ENCODE measurements at places on chromosomes 11 and 22. TPM values are rescaled to one million over a fixed set of nuclear protein-coding genes. Genes with fewer than 3 reads are reported as not detected.

DNA sequence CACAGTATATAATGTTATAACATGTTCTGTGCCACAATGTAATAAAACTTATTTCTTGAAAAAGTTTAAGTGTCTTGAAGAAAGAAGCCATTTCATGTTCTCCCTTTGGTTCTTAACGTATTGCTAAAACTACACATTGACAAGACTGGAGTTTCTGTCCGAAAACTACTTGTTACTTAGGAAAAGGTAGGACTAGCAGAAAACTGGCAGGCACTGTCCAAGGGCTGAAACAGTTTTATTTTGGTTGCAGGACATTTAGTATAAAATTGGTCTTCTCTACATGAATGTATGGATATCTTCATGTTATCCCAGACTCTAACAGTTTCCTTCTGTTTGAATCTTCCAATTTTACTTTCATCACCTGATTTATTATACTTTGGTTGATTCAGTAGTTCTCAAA is 1027.1 kb downstream of the LRRC4C start:
- no peak for DNase-seq

GRCh38 chr11:45098929-45099328 is 47.5 kb upstream of the PRDM11 start:
- no peak for DNase-seq

Gene ANAPC15
- polyA plus RNA-seq: 30.8 TPM

DNA sequence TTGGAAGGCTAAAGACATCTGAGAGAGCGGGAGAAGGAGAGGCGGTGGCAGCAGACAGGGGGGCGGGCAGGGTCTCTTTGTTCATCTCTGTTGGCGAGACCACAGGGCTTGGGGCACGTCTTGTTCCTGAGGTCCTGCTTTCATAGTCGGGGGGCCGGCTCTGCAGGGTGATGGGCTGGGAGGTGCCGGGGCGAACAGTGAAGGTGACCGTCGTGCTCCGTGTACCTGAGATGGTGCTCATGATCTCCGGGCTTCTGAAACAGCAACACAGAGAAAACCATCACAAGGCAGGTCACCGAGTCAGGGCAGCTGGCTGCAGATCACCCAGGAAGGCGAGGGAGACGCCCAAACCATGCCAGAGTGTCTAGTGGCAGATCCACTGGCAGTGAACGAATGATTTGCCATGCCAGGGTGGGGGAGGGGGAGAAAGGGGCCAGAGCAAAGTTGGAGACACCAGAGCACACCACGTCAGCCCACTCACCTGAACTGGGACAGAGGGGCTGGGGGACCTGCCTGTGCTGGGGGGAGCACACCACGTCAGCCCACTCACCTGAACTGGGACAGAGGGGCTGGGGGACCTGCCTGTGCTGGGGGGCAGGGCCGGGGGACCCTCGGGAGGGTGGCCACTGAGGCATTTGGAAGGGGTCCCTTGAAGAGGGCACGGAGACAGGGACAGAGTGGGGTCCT is 75.0 kb downstream of the CTTN start:
- DNase-seq: no peak

DNA sequence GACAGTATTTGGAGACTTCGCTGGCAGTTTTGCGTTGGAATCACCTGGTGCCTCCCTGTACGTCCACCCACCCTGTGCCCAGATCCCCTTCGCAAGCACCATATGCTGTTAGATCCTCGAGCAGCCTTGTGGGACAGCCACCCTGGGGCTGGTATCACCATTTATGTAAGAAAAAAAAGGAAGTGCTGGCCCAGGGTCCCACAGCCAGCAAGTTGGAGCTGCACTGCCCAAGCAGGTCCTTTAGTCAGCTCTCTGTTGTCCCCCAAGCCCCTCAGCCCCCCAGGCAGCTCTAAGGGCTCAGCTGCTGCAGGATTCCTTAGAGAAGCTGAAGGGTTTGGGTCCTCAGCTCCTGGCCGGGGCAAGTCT is 80.3 kb downstream of the FBLN1 start:
- DNase-seq: no peak

- no peak for DNase-seq
Measured at GRCh38 chr11:64138398-64138797, 27.5 kb downstream of the MACROD1 start.

Gene OR5AS1
- 0.01 TPM for polyA plus RNA-seq

DNA sequence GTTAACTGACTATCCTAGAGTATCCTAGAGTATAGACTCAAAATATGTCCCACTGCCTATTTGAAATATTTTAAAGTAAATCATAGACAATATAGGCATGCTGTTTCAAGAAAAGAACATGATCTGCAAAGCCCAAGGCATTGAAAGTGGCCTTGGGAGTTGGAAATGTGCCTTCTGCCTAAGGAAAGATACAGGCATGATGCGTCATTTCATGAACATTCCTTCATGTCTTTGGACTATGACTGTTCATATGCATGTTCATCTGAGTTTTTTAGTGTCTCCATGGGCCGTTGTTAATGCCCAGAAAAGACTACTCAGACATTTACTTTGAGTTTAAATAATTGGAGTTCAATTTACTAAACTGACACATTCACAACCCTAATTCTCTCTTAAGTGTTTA is 69.7 kb upstream of the PRDM11 start:
- DNase-seq: no peak

Gene FJX1
- polyA plus RNA-seq: 6.0 TPM

DNA sequence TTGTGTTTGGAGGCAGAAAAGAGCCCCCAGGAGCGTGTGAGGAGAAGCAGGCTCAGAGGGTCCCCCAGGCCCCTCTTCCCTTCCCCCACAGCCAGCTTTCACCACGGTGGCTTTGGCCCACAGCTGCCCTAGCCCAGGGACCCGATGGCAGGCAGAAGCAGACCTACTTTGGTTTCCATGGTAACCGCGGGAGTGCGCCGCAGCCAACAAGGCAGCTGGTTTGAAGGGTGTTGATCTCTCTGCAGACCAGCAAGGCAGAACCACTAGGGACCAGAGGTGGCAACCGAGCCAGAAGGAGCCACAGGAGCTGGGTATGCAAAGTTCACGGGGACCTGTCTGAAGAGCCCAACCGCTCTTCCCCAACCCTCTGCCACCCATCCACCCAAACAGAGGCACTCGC is 69.4 kb downstream of the BUD13 start:
- DNase-seq: no peak

- no peak for DNase-seq
Measured at GRCh38 chr11:34926101-34926830, 9.8 kb downstream of the PDHX start.

DNA sequence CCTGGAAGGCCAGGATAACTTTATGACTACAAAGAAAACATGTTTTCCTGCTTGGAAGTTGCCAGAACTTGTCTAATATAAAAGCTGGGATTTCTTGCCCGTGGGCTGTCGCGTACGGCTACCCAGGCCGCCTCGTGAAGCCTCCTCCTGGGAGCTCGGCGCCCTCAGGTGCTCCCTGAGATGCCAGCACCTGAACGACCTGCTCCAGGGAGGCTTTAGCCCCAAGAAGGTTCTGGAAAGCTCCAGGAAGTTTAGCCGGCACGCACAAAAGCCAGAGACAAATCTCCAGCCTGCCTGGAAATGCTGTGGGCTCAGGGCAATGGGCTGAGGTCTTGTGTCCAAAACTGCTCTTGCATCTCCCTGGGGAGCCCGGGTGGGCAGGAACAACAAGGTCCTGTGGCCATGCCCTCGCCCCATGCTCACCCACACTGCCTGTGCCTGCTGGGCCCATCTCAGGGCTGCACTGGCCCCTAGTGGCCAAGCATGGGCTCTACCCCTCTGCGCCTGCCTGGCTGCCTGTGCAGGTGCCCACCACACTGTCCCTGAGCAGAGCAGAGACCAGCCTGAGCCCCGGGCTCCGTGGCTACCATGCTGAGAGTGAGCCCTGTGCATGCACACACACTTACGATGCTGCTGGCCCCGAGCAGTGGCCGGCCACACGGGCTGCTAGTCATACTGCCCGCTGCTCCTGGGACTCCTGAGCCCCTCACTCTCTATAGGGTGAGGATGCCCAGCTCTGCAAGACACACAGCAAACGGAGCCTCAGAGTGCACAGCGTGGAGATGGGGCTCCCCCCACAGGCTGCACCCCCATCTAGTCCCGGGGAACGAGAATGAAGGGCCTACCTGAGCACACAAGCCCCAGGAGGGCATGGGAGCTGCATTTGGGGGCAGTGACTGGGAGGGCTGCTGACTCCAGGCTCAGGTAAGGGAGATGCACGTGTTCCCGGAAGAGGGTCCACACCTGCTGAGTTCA is 4.9 kb upstream of the CELSR1 start:
- no peak for DNase-seq

Gene APOL5
- polyA plus RNA-seq: 1.5 TPM

GRCh38 chr11:62401811-62402210 is 17.0 kb upstream of the SCGB1A1 start:
- no peak for DNase-seq

Gene DERL3
- polyA plus RNA-seq: 0.66 TPM

- no peak for DNase-seq
Measured at GRCh38 chr11:60252213-60253108, 9.5 kb upstream of the MS4A4E start.

GRCh38 chr11:116835791-116836631 is 1.4 kb downstream of the APOA1 start:
- peak; percentile 55 for DNase-seq

Gene TCN2
- polyA plus RNA-seq: 7.6 TPM

Gene KCNK4
- polyA plus RNA-seq: not detected

- no peak for DNase-seq
Measured at GRCh38 chr11:20032127-20032526, 128.1 kb downstream of the DBX1 start.

GRCh38 chr22:20186183-20186870 is 35.5 kb upstream of the CCDC188 start:
- no peak for DNase-seq

DNA sequence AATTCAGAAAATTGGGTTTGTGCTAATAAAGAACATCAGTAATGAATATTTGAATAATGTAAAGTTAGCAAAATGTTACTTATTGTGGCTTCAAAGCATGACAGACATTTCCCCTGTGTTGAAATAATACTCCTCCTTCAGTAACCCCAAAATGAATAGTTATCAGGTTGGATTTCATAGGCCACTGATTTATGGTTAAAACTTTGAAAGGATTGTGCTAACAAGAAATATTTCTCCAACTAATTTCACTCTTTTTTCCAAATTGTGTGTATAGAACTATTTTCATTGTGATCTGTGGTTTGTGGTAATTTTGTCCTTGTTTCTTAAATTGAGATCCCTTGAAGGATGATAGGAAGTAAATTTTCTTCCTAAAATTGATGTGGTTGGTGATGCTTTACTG is 7.9 kb downstream of the DDX10 start:
- DNase-seq: no peak

DNA sequence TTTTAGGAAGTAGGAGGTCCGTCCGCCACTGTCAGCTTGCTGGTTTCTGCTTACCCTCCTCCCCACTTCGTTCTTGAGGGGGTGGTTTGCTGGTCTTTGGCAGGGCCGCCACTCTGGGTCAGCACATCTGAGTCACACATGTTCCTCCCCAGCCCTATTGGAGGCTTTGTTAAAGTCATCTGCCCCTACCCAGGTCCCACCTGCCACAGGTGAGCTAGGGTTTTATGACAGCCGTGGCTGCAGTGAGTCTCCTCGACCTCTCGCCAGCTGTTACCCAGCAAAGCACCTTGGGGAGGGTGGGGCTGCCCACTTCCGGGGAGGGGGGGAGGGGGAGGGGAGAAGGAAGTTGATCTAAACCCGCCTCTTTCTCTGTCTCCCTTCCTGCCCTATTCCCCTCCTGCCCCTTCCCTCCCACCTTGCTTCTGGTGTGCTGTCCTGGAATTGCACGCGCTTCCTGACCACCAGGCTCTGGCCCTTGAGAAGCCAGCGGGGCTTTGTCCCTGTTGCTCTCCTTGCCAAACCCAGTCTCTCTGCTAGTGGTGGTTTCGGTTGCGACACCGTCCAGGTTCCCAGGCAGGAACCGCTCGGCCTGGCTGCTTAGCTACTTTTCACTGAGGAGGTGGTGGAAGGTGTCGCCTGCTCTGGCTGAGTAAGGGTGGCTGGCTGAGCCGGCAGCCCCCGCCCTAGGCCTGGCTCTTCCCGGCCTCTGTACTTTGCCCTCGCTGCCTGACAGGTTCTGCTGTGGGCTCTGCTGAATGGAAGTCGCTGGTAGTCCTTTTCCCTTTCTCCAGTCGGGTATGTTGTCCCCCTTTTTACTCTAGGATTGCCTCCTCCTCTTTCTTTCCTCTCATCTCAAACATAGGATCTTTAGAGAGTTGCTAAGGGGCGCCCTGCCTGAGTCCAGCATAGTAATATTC is 28.5 kb downstream of the RCOR2 start:
- no peak for DNase-seq

Gene SIDT2
- polyA plus RNA-seq: 37.0 TPM

All from forelimb muscle (tissue), 1 donor.